Activated CD4-positive, alpha-beta T cell treated with anti-CD3 and anti-CD28 coated beads, Interleukin-2, amount 50 U/mL, for 48 hours (primary cell): ENCODE measurements at places on chromosomes 4 and X.

DNA sequence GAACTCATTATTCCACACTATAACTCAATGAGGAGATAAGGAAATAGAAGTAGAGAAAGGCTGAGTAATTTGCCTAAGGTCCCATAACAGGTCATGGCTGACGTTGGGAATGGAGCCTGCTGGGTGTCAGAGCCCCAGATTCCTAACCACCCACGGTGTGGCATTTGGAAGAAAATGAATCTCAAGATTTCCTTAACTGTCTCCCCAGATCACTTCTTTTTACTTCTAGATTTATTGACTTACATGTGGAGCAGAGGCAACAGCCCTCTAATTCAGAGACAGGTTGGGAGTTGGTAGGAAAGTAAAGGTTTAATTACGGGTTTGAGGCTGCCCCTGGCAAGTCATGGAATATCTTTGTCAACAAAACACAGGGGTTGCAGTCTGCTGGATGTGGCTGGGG, 134.0 kb downstream of the ARHGAP10 start:
- no peak for DNase-seq

- no peak for DNase-seq
Observed at GRCh38 chrX:123331859-123332258, 147.8 kb downstream of the GRIA3 start.

DNA sequence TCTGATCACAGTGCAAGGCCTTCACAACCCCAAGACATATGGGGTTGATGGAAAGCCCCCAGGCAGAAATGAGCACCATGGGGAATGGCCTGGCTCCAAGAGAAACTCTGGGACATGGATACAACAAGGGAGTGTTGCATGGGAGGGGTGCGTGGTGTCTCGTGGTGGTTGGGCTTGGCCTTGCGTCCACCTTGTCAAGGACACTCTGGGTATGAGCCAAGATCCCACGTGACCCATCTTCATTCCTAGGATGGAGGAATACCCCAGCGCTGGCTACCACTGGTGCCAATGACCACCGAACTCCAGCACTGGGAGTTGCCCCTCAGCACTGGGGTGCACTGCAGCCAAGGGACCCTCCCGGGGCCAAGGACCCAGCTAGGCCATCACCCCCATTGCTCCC, 267.5 kb upstream of the AGTR2 start:
- no peak for DNase-seq

DNA sequence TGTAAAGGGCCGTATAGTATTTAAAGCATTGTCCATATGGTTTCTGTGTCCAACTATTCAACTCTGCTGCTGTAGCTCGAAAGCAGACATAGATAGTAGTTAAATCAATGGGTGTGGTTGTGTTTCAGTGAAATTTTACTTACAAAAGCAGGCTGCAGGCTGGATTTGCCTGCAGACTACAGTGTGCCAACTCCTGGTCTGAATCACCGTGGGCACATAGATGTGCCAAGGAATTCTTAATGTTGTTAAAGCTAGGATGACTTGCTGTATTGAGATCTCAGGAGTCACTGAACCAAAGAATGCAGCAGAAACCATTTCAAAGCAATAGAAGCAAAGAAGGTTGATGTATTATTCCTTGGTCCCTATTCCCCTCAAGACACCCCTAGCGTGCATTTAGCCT, 379.0 kb downstream of the STIM2 start:
- DNase-seq = no peak

GRCh38 chrX:41688835-41689234, at the start of gene GPR34:
Gene GPR34 (plus strand): TSS chrX:41688973. CDS start chrX:41695634, 6,661 bp downstream.
- DNase-seq = peak; percentile 20

DNA sequence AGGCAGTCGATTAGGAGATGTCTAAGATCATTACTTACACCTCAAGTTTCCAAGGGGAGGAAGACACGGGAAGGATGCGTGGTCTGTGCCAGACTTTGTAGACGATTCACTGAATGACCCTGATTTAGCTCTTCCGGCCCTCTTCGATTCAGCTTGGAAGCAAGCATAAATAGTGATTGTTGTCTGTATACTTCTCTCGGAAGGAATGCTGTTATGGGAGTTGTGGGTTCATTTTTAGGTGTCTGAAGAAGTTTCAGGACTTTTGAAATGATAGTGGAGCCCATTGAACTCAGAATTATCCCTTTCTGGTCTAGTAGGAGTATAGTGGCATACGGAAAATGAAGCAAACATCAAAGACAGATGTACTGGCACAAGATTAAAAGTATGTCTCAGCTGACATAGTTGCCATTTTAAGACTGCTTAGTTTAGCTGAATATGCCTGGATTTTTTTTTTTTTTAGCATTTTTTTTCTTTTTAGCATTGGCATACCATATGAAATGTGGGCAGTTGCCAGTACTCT, 1.0 kb upstream of the ANKRD17 start:
- peak; percentile 33 for DNase-seq

DNA sequence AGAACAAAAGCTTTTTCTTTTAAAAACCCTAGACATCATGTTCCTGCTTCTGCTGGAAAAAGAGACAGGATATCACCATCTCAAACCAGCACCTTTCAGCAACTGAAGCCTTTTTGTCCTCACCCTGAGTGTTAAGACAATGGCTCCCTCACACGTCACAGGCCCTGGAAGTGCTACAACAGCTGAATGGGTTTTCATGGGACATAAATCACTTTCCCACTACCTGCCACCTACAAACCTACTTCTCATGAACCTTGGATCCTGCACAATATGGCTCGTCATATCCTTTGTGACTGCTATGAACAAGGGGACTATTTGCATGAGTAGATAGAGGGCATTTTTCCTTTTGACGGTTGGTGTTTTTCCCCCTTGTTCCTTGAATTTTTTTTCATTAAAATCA, 93.6 kb downstream of the TSPAN5 start:
- no peak for DNase-seq

DNA sequence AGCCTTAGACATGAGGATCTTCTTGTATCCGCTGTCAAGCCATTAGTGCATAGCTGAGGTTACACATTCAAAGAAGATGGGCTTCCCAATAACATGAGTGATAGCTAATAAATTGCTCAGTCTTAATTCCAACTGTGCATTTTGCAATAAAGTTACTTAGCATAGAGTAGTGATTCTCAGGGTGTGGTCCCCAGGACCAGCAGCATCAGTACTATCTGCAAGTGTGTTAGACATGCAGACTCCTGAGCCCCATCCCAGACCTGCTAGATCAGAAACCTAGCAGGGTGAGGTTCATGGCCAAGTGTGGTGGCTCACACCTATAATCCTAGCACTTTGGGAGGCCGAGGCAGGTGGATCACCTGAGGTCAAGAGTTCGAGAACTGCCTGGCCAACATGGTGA, 20.1 kb downstream of the ATP10D start:
- no peak for DNase-seq

DNA sequence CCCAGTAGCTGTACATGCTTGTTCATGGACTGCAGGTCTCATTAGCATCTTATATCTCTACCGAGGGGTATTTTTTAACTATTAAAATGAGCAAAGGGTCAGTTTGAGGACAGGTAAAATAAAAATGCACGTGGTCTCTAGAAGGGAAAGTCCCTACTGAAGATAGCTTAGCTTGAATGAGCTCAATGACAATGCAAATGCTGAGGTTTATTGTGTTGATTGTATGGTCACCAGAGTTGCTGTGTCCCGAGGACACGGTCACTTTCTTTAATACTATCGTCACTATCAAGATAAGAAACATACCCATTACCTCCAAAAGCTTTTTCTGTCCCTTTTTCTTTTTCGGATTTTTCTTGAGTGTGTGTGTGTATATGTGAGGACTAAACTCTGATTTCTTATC, 250.5 kb upstream of the PRKX start:
- no peak for DNase-seq

DNA sequence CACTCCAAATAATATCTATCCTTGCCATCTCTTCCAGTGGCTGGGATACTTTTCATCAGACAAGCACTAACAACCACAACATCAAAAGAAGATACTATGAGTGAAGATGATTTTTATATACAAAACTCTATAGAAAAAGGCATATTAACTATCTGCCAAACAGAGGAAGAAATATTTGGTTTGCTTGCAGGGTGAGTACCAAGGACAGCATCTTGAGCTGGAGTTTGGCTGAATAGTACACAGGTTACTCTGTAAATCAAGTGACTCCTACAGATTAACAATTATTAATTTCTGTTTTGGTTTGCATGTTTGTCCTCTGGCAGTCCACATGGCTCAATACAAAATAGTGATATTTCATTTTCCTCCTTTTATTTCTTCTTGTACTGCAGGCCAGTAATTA, 248.0 kb downstream of the RBMX2 start:
- no peak for DNase-seq

GRCh38 chr4:153722036-153722435, 37.8 kb downstream of the RNF175 start:
- no peak for DNase-seq

DNA sequence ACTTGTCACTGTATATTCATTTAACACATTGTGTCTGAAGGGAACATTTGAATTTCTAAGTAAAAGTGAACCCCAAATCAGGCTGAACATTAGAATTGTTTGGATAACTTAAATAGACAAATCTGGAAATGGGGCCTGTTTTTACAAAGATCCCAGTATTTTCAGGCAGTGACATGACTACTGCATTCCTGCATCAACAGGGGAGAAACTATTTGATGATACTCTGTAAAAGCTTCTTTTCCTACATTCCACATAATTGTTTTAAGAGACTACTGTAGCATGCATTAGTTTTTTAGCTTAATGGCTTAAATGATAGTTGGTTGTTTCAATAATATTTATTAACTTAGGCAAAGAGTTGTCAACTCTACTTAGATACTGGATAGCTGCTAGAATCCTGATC, 127.0 kb downstream of the PDS5A start:
- no peak for DNase-seq

DNA sequence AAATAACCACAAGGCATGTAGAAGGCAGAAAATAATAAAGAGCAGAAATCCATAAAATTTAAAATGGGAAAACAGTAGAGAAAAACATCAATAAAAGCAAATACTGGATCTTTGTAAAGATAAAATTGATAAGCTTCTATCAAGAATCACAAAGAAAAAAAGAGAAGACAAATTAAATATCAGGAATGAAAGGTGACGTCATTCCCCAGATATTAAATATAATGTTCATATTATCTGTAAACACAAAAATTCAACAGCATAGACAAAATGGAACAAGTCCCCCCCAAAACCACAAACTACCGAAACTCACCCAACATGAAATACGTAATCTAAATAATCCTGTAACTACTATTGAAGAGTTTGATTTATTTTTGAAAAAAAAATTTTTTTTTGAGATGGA, 30.5 kb upstream of the FAM120C start:
- no peak for DNase-seq

GRCh38 chr4:98573791-98574190, 84.6 kb downstream of the TSPAN5 start:
- DNase-seq = no peak

DNA sequence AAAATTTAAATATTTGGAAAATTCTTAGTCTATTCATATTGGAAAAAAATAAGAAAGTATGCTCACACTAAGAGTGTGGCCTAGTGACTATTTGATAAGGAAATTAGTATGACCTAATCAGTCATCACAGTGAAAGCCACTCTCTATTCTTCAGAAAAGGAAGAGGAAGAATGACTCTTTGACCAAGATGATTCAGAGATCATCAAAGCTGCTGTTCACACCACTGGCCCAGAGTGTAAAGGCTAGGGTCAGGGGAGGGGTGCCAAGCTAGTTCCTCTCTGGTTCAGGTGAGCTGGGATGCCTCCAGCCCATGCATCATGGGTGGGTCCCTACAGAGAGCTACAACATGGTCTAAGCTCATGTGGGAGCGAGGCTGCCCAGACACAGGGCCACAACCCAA, 396.9 kb upstream of the NDST3 start:
- DNase-seq = no peak
